ENCODE measurements at places on chromosomes 7 and 10. TPM values are rescaled to one million over a fixed set of nuclear protein-coding genes. Genes with fewer than 3 reads are reported as not detected.

The SLC16A12 gene
- 1.5 TPM for total RNA-seq

The OR2A42 gene
- not detected for total RNA-seq

The TLX1 gene
- total RNA-seq, result 0.33 TPM

The SGMS1 gene
- 98.2 TPM for total RNA-seq

GRCh38 chr10:59847888-59848287, 58.5 kb downstream of the CCDC6 start:
- H3K27ac ChIP-seq, result no peak overlapping the region
- no peak for DNase-seq
- no peaks in the 10 kb centered on the region for H3K27me3 ChIP-seq

DNA sequence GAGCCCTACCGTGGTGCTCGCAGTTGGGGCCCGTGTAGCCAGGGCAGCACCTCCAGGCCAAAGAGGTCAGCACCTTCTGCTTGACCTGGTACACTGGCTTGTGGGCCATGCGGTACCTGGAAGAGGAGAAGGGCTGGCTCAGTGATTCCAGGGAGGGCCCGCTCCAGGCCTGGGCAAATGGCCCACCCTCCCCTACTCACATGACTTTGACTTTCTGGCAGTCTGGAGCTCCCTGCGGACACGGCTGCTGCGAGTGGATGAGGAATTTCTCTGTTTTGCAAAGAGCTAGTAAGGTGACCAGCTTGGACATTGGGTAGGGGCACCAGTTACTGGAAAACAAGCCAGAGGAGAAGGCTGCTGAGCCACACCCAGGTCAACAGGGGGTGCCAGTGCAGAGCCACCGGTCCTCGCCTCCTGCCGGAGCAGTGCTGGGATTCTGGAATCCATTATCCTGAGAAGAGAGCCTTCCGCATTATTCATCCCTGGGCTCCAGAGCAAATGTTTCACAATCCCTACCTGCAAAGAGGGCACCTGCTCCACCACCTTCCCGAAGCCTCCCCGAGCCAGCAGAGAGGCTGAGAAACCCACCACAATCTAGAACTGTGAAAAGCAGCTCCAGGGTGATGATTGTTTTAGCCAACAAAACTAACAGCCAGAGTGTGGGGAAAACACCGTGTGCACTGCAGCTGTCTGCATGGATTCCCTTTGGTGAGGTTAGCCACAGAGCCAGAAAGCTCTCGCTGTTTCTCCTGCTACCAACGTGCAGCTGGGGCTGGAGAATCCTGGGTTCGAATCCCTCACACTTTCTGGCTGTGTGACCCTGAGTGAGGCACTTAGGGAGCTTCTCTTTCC, 11.8 kb downstream of the MMRN2 start:
- no peak for DNase-seq
- no peak overlapping the region for H3K27ac ChIP-seq
- H3K4me3 ChIP-seq, result no peak overlapping the region
- H3K4me1 ChIP-seq, result peaks cover 32% of the 10 kb centered on the region
- no peaks in the 10 kb centered on the region for H3K27me3 ChIP-seq
- H3K36me3 ChIP-seq, result no peaks in the 10 kb centered on the region

- H3K36me3 ChIP-seq, result no peaks in the 10 kb centered on the region
- H3K4me3 ChIP-seq, result no peak overlapping the region
- no peak overlapping the region for H3K27ac ChIP-seq
- DNase-seq, result no peak
- H3K4me1 ChIP-seq, result peaks cover 5% of the 10 kb centered on the region
Observed at GRCh38 chr10:75404815-75405597, 3.4 kb upstream of the ZNF503 start.

GRCh38 chr10:36803229-36803628, 322.2 kb upstream of the ANKRD30A start:
- H3K27ac ChIP-seq, result no peak overlapping the region
- H3K27me3 ChIP-seq, result no peaks in the 10 kb centered on the region
- no peaks in the 10 kb centered on the region for H3K36me3 ChIP-seq
- no peaks in the 10 kb centered on the region for H3K4me1 ChIP-seq

DNA sequence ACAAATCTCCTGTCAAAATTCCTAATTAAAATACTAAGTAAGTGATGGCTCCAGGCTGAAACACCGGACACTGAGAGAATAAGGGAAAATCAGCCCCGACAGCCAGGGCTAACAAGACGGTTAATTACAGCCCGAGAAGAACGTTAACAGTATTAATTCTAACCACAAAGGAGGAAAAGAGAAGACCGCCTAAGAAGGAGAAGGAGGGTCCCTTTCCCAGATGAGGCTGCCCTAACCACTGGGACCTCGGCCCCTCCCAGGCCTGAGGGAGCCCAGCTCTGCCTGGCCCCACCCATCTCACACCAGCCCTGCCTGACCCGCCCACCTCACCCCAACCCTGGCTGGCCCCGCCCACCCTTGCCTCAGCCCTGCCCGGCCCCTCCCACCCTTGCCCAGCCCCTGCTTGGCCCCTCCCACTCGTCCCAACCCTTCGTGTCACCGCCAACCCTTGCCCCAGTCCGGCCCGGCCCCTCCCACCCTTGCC, 51.3 kb downstream of the PWWP2B start:
- peak; percentile 66 for DNase-seq
- no peaks in the 10 kb centered on the region for H3K36me3 ChIP-seq
- no peaks in the 10 kb centered on the region for H3K27me3 ChIP-seq

- H3K4me3 ChIP-seq, result no peak overlapping the region
- H3K27me3 ChIP-seq, result no peaks in the 10 kb centered on the region
- no peak for DNase-seq
- peaks cover 2% of the 10 kb centered on the region for H3K4me1 ChIP-seq
- H3K36me3 ChIP-seq, result peaks cover 6% of the 10 kb centered on the region
Observed at GRCh38 chr7:44621034-44621749, 14.8 kb downstream of the OGDH start.

GRCh38 chr7:30062587-30062986, 34.4 kb downstream of the PLEKHA8 start:
- H3K36me3 ChIP-seq, result no peaks in the 10 kb centered on the region
- DNase-seq, result no peak
- no peaks in the 10 kb centered on the region for H3K27me3 ChIP-seq
- H3K4me1 ChIP-seq, result no peaks in the 10 kb centered on the region
- H3K4me3 ChIP-seq, result no peak overlapping the region

DNA sequence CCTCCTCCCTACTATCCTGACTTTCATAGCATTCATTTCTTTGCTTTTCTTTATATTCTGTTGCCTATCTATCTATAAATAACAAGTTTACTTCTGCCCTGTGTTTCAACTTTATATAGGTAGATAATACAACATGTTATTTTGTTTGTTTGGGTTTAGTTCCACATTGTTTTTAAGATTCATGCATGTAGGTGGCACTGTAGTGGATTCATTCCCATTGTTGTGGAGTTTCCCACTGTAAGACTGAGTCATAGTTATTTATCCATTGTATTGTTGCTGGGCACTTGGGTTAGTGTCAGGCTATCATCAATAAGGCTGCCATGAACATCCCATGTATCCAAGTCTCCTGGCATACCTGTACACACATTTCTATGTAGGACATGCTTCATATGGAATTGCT, 127.7 kb downstream of the ARHGAP22 start:
- no peak overlapping the region for H3K27ac ChIP-seq
- no peak overlapping the region for H3K4me3 ChIP-seq
- no peaks in the 10 kb centered on the region for H3K4me1 ChIP-seq

DNA sequence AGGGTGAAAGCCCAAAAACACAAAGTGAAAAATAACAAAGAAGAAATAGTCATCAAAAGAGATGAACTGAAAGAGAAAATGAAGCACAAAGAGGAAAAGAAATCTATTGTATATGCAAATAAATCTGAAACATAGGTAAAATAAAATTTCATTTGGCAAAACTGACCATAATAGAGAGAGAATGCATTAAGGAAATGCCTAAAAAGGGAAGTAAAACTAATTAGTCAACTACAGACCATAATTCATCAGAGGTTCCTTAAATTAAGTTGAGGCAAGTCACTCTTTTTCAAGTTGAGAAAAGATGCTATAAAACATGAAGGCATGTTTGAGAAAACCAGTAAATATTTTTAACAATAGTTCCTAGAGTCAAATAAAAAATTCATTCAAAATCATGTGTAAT, 233.3 kb downstream of the LRRN3 start:
- DNase-seq, result no peak
- H3K4me3 ChIP-seq, result no peak overlapping the region
- no peaks in the 10 kb centered on the region for H3K4me1 ChIP-seq
- no peaks in the 10 kb centered on the region for H3K36me3 ChIP-seq
- no peaks in the 10 kb centered on the region for H3K27me3 ChIP-seq
- H3K27ac ChIP-seq, result no peak overlapping the region

GRCh38 chr10:114442091-114442630, 37.9 kb upstream of the AFAP1L2 start:
- no peaks in the 10 kb centered on the region for H3K27me3 ChIP-seq
- H3K4me3 ChIP-seq, result no peak overlapping the region
- H3K4me1 ChIP-seq, result no peaks in the 10 kb centered on the region
- H3K27ac ChIP-seq, result no peak overlapping the region
- DNase-seq, result no peak
- peaks cover 60% of the 10 kb centered on the region for H3K36me3 ChIP-seq

- H3K36me3 ChIP-seq, result peaks cover 2% of the 10 kb centered on the region
- H3K4me3 ChIP-seq, result no peak overlapping the region
- no peaks in the 10 kb centered on the region for H3K4me1 ChIP-seq
- no peaks in the 10 kb centered on the region for H3K27me3 ChIP-seq
- no peak for DNase-seq
Observed at GRCh38 chr10:132728321-132728720, 57.6 kb downstream of the NKX6-2 start.

DNA sequence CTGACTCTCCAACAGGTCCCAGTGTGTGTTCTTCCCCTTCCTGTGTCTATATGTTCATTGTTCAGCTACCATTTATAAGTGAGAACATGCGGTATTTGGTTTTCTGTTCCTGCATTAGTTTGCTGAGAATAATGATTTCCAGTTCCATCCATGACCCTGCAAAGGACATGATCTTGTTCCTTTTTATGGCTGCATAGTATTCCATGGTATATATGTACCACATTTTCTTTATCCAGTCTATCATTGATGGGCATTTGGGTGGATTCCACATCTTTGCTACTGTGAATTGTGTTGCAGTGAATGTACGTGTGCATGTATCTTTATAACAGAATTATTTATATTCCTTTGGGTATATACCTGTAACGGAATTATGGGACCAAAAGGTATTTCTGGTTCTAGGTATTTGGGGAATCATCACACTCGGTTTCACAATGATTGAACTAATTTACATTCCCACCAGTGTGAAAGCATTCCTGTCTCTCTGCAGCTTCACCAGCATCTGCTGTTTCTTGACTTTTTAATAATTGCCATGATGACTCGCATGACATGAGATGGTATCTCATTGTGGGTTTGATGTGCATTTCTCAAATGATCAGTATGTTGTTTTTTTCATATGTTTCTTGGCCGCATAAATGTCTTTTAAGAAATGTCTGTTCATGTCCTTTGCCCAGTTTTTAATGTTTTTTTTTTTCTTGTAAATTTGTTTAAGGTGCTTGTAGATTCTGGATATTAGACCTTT, 60.2 kb downstream of the LSMEM1 start:
- no peak for DNase-seq
- H3K27ac ChIP-seq, result no peak overlapping the region
- H3K4me1 ChIP-seq, result no peaks in the 10 kb centered on the region
- H3K27me3 ChIP-seq, result no peaks in the 10 kb centered on the region
- no peaks in the 10 kb centered on the region for H3K36me3 ChIP-seq
- no peak overlapping the region for H3K4me3 ChIP-seq

GRCh38 chr7:94655126-94655847, 646 bp downstream of the SGCE start:
- no peaks in the 10 kb centered on the region for H3K36me3 ChIP-seq
- H3K27ac ChIP-seq, result no peak overlapping the region
- peak overlapping the region; percentile 46 for H3K4me3 ChIP-seq
- H3K27me3 ChIP-seq, result no peaks in the 10 kb centered on the region
- DNase-seq, result no peak
- peaks cover 5% of the 10 kb centered on the region for H3K4me1 ChIP-seq

DNA sequence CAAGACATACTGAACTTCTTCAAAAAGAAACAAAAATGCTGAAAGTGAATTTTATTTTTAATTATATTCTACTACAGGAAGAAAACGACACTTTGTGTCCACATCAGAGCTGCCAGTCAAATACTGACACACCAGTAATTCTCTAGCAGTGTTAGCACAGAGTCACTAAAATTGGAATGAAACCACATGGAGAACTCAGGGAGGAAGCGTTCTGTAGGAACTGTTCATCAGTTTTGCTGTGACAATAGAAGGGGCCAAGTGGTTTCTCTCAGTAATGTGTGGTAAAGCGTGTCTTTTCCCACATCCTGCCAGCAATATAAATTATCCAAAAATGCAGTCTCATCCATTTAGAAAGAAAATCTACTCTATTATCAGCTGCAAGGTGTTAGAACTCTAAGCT, 683.3 kb downstream of the GRM8 start:
- no peaks in the 10 kb centered on the region for H3K4me1 ChIP-seq
- H3K36me3 ChIP-seq, result no peaks in the 10 kb centered on the region
- DNase-seq, result no peak
- no peak overlapping the region for H3K4me3 ChIP-seq
- H3K27ac ChIP-seq, result no peak overlapping the region
- H3K27me3 ChIP-seq, result no peaks in the 10 kb centered on the region

Measured in liver (tissue), 10 donors.